ENCODE measurements at places on chromosomes 2 and 18.
A peak's percentile ranks its signal among the peaks of the same experiment; 100 is the strongest.

DNA sequence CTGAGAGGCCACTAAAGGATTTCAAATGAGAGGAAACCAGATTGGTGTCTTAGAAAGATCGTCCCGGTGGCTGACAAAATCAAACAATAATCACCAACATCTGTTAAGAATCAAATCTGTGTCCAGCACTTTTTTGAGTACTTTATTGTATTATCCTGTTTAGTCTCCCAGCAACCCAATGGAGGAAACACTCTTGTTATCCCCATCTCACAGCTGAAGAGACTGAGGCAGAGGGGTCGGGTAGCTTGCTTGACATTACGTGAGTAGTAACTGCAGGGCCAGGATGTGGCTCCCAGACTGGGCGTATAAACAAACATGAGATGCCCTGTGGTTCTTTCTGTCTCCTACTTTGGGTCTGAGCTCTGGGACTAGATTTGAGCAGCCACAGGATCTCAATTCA lies 76.0 kb downstream of the KLHL29 start:
- no peak for DNase-seq

GRCh38 chr2:236969767-236970655 lies 115.7 kb upstream of the COPS8 start:
- DNase-seq, result no peak

DNA sequence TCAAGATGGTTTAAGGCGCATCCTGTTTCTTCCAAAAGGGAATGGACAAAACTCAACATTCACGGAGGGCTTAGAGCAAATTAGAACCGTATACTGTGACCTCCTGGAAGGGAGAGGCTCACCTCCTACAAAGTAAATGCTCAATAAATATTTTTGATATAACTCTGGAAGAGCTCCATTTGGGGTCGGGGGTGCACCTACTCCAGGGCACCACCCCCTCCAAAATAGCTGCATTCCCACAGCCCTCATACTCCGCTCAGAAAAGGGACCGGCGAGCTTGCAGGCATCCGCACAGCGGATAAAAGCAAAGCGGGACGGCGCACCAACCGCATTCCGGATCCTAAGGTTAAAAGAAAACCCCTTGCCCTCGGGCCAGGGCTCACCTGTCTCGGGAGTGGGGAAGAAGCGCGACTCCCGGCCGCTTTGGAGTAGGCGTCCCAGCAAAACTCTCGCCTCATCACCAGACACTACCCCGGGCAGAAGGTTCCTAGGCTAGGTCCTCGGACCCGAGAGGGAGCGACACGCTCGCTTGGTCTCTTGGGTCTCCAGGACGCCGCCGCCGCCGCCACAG lies 378 bp downstream of the WDPCP start:
- no peak for DNase-seq

DNA sequence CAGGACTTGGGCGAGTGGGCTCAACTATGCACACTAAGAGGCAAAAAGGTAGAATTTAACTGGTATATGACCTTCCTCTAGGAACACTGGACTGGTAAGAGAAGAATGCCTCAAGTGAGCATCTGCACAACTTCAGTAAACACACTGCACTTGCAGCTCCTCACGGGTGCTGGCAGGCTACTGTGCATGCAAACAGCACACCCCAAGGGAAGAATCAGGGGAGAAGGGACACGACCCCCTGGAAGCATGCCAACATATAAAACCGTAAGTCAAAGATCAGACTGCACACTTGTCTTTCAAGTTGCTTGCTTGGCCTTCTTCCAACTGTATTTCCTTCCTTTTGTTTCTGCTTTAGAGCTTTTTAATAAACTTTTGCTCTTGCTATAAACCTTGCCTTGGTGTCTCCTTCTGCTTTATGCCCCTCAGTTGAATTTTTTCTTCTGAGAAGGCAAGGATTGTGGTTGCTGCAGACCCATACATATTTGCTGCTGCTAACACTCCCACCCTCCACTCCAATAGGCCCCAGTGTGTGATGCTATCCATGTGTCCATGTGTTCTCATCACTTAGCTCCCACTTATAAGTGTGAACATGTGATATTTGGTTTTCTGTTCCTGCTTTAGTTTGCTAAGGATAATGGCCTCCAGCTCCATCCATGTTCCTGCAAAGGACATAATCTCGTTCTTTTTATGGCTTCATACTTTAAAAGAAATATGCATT lies 263.7 kb upstream of the SPOPL start:
- peak; percentile 80 for DNase-seq

DNA sequence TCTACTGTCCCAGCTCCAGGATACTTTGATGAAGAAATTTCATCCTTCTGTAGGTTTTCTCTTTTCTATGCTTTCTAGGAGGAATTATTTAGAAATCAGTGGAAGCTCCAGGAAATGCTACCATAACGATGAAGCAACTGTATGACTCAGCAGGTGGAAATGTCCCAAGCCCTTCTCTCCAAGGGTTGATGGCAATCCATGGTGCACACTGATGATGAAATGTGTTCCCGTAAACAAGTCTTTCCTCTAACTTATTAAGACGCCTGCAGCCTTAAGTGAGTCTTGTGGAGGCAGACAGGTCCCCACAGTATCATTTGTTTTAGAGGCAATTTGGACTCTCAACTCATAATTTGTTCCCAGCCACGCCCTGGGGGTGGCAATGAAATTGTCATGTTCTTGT lies 777.6 kb upstream of the SOX11 start:
- DNase-seq, result no peak

- no peak for DNase-seq
These were observed 250.3 kb upstream of the ID2 start for GRCh38 chr2:8431446-8432125.

- DNase-seq, result no peak
These were observed 107.5 kb downstream of the SLC8A1 start for GRCh38 chr2:40344364-40344763.

DNA sequence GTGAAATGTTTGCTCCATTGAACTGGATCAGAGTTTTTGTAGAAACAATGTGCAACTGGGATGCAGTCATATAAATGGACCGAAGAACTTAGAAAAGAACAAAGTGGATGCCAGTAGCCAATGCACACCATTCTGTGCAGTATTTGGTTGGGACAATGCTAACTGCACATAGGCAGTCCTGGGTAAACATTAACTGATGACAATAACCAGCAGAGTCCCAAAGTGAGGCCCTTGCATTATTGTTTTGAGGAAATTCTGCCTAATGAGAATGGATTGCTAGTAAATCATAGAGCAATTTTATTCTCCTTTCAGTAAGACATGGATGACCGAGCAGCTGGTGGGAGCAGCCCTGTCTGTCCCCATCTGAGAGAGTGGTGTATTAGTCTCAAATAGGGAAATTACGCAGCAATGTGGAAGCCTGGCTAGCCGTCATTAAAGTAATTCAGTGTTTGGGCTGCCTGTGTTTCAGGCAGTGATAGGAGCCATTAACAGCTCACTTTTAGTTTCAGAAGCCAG lies 94.9 kb downstream of the KCTD1 start:
- no peak for DNase-seq

DNA sequence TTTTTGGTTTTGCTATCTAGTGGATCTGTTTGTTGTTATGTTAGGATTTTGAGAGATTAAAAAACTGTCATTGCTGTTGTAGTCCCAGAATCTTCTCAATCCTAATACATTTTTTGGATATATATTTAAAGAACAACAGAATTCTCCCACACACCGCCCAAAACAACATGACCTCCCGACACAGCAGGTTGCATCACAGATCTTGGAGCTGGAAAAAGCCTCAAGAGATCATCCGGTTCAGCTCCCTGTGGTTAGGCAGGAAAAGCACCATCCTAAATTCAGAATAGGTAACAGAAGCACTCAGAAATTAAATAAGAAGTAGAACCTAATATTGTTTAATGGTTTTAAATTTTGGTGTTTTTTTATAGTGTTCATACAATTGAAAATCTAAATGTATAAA lies 251.4 kb upstream of the STON1 start:
- no peak for DNase-seq

DNA sequence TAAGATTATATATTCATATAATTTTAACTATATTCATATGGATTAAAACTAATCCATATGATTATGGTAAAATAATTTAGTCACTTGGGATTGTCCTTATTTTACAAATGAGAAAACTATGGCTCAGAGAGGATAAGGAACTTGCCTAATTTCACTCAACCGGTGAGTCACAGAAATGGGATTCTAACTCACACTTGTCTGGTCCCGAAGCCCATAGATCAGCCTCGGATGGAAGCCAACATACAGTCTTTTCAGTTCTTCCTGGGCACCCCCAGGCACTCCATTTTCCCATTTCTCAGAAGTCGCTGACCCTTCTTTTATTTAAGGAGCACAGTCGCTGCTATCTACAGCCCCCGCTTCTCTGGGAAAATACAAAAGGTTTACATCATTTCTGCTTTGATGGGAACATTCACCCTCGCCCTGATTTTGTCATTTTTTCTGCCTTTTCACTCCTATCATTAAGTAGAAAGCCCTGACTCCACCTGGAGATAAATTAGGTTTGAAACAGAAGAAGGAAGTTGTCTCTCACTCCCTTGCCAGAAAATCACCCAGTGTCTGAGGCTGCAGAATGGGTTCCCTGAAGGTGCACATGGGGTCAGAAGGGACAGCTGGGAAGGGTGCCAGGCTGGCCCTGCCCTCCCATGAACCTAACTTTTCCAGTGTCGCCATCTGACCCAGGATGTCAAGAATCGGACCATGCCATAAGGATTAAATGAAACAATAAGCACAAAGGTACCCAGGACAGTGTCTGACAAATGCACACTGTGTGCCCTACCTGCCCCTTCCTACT lies 36.6 kb downstream of the CYP1B1 start:
- DNase-seq, result no peak

GRCh38 chr2:206935991-206936842 lies 3.1 kb upstream of the CPO start:
- DNase-seq, result no peak

- DNase-seq, result no peak
These were observed 99.7 kb upstream of the CRIM1 start for GRCh38 chr2:36255863-36256262.

GRCh38 chr18:59272221-59272888 lies 899 bp downstream of the RAX start:
- no peak for DNase-seq

GRCh38 chr2:7852546-7852945 lies 829.3 kb upstream of the ID2 start:
- DNase-seq, result no peak

- no peak for DNase-seq
These were observed 79.7 kb downstream of the CCBE1 start for GRCh38 chr18:59617468-59617932.

- DNase-seq, result no peak
These were observed 20.2 kb upstream of the ERMN start for GRCh38 chr2:157345647-157346389.

DNA sequence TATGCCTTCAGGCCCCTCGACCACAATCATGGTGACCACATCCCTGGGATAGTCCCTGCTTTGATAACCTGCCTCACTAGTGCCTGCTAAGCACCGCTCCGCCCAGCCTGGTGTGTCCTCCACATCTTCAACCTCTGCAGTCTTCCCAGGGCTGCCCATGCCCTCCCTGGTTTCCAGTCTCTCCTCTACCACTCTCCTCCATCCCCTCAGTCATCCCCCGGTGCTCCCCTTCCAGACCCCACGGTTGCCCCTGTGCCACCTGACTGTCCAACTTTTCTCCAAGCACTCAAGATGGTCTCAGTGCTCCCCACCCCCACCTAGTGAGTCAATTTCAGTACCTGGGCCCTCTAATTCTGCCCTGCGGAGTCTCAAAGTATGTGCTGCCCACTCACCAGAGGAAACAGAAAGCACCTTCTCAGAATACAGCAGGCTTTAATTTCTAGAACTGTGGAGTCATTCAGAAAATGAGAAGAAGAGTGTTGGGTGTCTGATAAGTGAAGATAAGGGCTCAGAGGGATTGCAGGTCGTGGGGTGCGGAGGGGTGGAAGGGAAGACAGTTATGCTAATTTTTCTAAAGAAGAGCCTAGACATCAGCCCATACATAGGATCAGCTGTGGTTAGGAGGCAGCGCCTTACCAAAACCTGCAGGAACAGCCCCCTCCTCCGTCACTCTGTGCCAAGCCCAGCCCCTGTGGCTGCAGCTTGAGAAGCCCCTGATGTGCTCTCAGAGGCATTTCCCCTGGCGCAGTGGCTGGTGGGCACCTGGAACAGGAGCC lies 53.6 kb upstream of the CAB39 start:
- no peak for DNase-seq

- DNase-seq, result no peak
These were observed 188.5 kb downstream of the TPGS2 start for GRCh38 chr18:36640021-36640952.

DNA sequence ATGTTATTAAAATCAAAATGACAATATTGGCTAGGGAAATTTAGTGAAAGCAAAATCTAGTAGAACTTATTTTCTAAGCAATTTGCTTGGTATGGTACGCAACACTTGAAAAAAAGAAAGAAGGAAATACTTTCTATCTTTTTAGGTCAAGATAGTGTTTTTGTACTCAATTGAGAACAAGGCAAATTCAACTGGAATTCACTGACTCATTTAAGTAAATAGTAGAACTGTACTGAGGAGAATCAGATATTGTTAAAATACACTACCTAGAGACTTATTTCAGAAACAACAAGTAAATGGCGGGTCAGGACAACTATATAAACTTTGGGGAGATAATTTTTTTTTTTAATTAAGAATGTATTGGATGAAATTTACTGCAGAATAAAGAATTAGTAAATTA lies 18.9 kb downstream of the ZRANB3 start:
- DNase-seq, result no peak

DNA sequence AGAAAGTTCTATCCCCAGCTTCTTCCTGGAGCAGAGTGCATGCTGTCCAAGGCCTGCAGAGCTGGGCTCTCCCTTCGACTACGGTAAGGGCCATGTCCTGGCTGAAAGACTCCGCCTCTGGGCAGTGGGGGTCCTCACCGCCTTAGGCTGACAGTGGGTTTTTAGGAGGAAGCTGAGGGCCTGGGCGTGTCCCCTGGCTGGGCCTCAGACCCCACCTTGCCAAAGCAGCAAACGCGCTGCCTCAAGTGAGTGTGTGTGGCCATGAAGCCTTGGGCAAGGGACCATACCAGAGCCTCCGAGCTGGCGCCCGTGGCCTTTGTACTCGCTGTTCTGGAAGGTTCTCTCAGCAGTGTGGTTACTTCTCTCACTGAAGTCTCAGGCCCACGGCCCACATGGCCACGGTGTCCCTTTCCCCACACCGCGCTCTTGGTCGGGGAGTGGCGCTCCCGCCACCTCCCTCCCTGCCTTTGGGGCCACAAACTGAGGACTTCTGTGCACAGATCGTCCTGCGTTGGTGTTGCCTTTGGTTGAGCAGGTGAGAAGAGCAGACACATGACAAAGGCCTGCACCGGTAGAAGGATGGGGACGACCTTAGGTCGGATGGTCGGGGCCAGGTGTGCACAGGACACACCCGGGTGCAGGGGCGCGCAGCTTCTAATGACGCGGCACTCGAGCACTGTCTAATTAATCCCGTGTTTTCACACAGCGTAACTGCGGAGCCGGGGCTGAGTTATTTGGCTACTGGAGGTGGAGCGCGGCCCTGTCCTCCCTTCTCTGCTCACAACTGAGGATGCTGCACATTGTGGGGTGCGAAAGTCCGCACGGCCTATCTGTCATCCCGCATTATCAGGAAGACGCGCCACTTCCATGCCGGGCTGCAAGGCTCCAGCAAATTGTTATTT lies 121.6 kb downstream of the PTGR3 start:
- no peak for DNase-seq

DNA sequence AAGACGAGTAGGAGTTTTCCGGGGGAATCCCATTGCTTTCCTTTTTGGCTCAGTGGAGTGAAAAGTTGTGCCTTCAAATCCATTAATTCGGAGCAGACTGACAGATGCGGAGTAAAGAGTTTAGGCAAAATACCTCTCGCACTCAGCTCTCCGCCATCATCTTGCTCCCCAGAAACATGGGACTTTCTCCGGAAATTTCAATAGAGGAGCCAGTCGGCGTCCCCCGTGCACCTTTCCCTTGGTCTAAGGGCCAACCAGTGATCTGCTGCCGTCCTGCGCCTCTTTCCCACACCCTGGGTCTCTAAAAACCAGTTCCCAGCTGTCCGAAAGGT lies 318 bp downstream of the TYW5 start:
- no peak for DNase-seq
